ELR (cell line): ENCODE measurements at places on chromosomes 3 and 15.

DNA sequence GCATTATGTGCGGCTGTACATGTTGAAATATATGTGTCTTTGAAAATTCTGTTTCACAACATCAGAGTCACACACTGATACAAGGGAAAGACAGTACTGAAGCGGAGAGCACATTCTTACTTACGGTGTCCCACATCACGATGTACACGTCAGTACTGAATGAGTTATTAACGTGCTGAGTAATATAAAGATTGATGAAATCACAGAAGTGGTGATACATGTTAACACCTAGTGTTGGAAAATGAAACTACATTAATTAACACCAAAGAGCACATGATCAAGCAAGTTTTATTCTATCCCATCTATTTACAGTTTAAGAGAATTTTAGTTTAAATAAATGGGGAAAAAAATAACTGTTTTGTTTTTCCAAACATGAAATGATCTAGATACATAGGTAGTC, 15.6 kb downstream of the EOGT start:
- DNase-seq: no peak

DNA sequence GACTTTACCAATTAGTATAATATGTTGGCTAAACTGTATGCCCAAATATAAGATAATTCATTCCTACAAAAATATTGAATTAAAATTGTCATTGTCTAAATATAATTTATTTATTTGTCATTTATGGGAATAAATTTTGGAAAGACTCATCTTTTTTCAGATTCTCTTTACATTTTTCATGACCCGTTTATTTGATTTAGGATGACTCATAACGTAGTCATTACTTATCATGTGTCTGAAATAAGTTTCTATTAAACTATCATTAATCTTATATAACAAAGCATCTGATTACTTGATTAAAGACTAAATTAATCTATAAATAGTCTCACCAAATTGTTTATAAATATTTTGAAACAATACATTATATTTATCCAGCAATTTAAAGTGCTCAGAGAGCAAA, 516.6 kb downstream of the CADM2 start:
- DNase-seq: no peak

- no peak for DNase-seq
These were observed 38.2 kb downstream of the TMCC1 start for GRCh38 chr3:129855170-129855831.

DNA sequence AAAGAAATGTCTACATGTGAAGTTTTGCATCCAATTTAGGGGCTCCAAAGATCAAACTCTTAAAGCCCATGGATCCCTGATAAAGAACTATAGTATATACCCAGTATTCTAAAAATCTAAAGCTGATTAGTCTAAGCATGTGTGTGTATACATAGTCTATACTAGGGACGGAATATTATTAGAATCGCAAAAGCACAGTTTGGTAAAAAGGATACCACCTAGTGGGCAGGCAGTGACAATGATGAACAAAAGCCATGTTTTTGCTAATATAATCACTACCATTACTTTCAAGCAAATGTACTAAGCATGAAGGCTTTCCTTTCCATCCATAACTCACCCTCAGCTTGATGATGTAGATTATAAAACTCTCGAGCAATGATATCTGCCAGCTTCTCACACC, 16.5 kb downstream of the POLQ start:
- peak; percentile 31 for DNase-seq

- DNase-seq: no peak
These were observed at the start of gene MDFIC2 for GRCh38 chr3:70312336-70312735. Gene MDFIC2, minus strand, starts transcription at chr3:70312638. Its CDS starts 665 bp downstream, at chr3:70311973.

DNA sequence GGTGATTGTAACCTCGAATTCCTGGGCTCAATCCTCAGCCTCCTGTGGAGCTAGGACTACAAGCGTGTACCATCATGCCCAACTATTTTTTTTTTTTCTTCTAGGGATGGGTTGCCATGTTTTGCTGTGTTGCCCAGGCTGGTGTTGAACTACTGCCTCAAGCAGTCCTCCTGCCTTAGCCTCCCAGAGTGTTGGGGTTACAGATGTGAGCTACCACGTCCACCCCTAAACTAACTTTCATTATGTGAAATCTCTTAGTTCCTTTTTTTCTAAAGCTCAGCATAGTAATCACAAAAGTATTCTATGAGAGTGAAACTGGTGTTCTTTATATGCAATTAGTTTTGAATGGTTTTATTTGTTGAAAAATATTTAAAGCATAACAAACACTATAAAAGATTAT, 92.1 kb downstream of the XRN1 start:
- no peak for DNase-seq

DNA sequence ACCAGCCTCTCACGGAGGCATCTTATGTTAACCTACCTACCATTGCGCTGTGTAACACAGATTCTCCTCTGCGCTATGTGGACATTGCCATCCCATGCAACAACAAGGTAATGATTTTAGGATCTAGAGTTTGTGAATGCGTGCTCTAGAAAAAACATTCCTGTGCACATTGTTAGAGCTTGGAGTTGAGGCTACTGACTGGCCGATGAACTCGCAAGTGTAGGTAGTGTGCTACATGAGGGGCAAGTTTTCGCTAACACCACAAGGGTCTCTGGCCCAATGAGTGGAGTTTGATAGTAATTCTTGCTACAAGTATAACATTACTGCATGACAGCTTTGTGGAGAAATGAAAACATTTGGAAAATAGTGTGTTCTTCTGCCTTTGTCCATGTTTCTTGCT, 4.4 kb downstream of the RPSA start:
- no peak for DNase-seq

DNA sequence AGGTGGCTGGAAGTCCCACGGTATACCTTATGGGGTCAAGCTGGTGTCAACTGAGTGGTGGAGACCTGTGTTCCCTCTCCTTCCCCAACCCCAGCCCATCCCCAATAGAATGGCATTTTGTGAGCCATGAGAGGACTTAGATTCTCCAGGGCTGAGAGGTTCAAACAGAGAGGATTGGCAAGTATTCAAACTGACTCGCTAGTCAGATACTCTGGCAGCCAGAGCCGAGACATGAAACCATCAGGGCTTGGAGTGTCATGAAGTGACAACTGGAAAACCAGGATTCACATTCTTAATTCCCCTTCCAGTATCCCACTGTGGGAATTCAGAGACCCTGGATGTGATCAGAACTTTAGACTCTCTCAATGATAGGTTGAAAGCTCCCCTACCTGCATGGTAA, 159.4 kb upstream of the SNTN start:
- no peak for DNase-seq

DNA sequence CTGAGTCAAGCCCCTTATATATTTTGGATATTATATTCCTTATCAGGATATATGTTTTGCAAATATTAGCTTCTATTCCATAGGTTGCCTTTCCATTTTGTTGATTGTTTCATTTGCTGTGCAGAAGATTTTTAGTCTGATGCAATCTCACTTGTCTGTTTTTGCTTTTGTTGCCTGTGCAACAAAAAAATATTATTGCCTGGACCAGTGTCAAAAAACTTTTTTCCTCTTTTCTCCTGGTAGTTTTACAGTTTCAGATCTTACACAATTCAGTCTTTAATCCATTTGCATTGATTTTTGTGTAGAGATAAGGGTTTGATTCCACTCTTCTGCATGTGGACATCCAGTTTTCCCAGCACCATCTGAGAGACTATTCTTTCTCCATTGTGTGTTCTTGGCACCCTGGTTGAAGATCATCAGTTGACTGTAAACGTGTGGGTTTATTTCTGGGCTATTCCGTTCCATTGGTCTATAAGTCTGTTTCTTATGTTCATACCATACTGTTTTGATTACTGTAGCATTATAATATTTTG, 228.9 kb upstream of the NR2E3 start:
- DNase-seq: no peak

DNA sequence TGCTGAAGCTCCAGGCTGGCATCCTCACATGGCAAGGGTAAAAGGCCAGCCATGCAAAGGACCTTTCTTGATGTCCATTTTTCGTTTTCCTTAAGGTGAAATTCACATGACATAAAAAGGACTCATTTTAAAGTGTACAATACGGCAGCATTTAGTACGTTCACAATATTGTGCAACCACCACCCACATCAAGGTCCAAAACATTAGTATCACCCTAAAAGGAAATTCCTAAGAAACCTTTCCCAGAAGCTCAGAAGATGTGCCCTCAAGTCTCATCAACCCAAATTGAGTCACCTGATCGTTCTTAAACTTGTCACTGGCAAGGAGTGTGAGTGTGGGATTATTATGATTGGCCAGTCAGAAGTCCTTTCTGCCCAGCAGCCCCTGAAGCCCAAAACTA, 250.1 kb downstream of the TLE3 start:
- DNase-seq: no peak

DNA sequence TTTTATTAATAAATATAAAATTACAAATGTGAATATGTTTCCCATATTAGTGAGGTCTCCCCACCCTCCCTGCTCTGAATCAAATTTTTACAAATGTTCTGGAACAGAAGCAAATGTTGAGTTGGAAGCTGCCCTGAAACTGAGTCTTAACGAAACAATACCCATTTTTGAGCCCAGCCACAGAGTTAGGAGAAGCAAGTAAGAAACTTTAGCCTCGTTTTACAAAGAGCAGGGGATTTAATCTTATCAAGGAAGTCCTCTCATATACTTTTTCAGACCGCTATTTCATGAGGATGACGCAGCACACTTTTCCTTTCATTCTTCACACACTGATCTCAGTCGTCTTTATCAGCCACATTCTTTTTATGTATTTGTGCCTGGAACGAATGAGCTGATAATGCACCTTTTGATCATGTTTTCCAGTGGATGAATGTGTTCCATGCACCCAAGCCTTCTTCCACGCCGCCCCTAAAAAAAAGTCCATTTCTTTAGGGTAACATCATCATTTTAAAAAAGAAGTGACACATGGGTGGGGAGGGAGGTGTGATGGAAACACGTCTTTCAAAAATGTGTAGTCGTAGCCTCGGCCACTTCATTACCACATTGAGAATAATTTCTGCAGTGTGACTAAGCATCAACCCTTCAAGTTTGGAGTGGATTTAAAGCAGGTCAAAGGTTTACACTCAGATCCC, 48.1 kb downstream of the SETMAR start:
- DNase-seq: no peak

DNA sequence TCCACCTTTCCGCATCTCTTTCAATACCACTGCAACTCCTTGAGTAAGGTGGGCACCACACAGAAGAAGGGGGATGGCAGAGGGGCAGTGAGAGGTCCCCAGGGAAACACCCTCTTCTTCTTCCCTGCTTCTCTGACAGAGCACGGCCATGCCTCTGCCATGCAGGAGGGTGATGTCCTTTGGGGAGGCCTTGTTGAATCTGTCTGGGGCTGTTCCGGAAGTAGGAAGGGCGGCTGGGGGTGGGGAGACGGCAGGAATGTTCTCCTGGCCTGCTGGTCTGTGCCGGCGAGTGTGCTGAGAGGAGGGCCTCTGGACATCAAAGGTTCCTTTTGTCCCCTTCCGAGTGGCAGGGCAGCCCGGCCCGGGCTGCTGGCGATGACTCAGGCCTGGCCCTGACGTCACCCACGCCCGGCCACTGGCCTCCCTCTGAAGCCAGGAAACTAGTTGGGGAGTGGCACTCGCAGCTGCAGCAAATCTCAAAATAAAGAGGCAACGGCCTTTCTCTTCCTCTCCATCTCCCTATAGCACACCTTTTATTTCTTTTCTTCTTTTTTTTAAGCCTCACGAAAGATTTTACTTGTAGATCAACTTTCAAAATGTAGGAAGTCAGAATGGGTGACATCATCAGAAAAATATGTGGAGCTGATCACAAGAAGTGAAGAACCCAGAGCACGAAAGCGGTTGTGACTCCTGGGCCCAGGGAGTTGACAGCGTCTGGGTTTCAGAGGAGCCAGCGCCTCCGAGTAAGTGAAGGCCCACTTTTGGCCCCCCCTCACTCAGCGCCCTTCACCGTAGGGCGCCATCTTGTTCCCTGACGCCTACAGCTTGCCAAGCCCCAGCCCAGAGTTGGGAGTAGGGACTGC, at the start of gene ZBTB38:
ZBTB38 (plus strand) TSS at position 443 of the 863 bp plus-strand sequence. CDS start 73,885 bp downstream, outside the sequence.
- peak; percentile 98 for DNase-seq

- DNase-seq: no peak
These were observed 21.4 kb downstream of the GRAMD2A start for GRCh38 chr15:72176159-72176558.

DNA sequence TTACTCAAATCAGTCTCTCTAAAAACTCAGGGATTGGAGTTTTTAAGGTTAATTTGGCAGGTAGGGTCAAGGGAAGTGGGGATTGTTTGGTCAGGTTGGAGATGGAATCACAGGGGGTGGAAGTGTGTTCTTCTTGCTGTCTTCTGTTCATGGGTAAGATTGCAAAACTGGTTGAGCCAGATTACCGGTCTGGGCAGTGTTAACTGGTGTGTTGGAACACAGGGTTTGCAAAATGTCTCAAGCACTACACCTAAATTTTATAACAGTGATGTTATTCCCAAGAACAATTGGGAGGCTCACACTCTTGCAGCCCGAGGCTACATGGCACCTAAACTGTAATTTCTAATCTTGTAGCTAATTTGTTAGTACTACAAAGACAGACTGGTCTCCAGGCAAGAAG, 425.4 kb downstream of the PLOD2 start:
- no peak for DNase-seq

DNA sequence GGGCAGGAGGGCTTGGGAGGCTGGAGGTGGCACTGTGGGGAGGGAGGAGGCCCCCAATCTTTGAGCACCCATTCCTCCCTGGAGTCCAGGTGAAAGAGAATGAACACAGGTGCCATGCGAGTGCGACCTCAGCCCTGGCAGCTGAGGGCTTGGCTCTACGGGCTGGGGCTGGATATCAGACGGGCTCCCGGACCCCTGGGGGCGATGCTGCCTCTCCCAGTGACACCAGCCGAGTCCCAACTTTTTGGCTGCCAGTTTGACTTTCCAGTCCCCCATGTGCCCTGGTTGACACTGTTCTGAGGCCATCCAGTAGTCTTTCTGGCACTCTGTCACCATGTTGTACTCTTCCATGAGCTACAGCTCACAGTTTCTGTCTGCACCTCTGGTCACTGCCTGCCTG, 1.2 kb downstream of the VILL start:
- DNase-seq: no peak

GRCh38 chr3:126630020-126630419, 24.9 kb downstream of the TXNRD3 start:
- DNase-seq: no peak

- DNase-seq: no peak
These were observed 59.4 kb downstream of the DAPK2 start for GRCh38 chr15:63986751-63987341.

GRCh38 chr15:40070166-40070557, 31.2 kb upstream of the SRP14 start:
- DNase-seq: no peak

- no peak for DNase-seq
These were observed 605.8 kb upstream of the NAALADL2 start for GRCh38 chr3:174253196-174253823.

- DNase-seq: no peak
These were observed 292.4 kb downstream of the PDCD6IP start for GRCh38 chr3:34090876-34091275.

GRCh38 chr3:9746330-9746729, 3.4 kb upstream of the OGG1 start:
- DNase-seq: peak; percentile 84
